Substantia nigra (tissue), 51 donors: ENCODE measurements at places on chromosomes 13 and 19.

GRCh38 chr19:39524495-39524894 lies 8.2 kb downstream of the EID2B start:
- DNase-seq, result no peak

- DNase-seq, result peak; percentile 73
Observed at GRCh38 chr19:44925114-44925891, 10.9 kb downstream of the APOC1 start.

DNA sequence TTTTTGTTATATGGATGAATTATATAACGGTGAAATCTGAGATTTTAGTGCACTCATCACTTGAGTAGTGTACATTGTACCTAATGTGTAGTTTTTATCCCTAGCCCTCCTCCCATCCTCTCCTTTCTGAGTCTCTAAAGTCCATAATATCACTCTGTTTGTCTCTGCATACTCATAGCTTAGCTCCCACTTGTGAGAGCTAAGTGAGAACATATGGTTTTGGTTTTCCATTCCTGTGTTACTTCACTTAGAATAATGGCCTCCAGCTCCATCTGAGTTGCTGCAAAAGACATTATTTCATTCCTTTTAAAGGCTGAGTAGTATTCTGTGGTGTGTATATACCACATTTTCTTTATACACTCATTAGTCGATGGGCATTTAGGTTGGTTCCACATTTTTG lies 94.0 kb downstream of the SLC10A2 start:
- no peak for DNase-seq

DNA sequence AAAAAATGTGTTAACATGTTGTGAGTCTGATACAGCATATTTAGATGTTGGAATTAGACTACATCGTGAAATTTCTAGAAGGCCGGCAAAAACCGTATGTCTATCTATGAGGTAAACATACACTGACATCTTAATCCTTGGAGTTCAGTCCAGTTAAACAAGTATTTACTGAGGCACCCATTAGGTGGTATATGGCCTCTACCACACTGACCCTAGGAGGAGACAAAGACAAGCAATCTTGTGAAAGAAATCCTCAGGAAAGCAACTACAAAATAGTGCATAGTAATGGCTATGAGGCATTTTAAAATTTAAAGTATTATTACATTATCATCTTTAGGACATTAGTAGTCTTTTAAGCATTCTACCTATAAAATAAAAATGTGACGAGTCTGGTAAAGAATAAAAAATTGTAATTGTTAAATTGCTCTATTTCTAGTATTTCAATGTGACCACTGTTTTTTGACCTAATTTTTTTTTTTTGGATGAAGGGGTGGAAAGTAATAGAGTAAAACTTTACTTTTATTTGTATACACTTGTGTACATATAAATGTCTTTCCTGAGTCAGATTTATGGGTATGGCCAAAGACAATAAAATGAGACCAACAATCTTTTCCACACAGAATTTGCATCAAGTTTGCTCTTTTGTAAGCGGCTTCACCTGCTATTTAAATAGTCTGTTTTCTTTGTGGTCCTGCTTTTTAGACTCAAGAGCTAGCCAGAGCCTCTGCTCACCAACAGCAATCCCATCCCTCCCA lies 50.5 kb downstream of the KATNAL1 start:
- no peak for DNase-seq

- DNase-seq, result no peak
Observed at GRCh38 chr19:19460761-19461265, 54.5 kb downstream of the TSSK6 start.

- DNase-seq, result no peak
Observed at GRCh38 chr19:55809381-55810058, 22.3 kb downstream of the NLRP11 start.

GRCh38 chr19:18978616-18979015 lies 37.6 kb upstream of the HOMER3 start:
- DNase-seq, result no peak

DNA sequence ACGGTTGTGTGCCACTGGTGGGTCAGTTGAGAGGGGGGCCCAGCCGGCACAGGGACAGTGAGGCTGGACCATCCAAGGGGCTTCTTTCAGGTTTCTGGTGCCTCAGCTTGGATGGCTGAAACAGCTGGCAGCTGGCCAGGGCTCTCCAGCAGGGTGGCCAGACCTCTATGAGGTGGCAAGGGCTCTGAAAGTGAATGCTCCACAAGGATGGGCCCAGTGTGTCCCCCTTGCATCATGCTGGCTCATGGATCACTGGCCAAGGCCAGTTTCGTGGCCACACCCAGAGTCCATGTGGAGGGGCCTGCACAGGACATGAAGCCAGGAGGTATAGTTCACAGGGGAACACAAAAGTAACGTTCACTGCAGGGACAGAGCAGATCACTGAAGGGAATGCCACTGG lies 49.6 kb downstream of the CDADC1 start:
- no peak for DNase-seq

DNA sequence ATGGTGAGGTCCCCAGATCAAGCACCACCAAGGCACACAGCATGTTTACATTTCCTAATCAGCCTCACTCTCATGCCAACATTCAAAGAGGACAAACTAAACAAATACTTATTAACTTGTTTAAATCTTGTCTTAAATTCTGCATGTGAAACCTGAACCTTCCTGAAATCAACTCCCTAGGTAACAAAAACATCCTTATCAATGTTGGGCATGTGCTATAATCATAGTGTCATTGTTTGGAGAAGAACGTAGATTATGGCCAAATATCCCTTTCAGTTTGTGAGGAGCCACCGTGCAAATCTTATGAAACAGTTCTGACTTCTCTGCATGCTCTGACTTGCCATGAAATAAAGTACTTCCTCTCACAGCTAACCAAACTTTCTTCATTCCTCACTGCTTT lies 123.8 kb downstream of the NDFIP2 start:
- no peak for DNase-seq

- DNase-seq, result no peak
Observed at GRCh38 chr19:18344582-18344950, 4.2 kb downstream of the PGPEP1 start.

DNA sequence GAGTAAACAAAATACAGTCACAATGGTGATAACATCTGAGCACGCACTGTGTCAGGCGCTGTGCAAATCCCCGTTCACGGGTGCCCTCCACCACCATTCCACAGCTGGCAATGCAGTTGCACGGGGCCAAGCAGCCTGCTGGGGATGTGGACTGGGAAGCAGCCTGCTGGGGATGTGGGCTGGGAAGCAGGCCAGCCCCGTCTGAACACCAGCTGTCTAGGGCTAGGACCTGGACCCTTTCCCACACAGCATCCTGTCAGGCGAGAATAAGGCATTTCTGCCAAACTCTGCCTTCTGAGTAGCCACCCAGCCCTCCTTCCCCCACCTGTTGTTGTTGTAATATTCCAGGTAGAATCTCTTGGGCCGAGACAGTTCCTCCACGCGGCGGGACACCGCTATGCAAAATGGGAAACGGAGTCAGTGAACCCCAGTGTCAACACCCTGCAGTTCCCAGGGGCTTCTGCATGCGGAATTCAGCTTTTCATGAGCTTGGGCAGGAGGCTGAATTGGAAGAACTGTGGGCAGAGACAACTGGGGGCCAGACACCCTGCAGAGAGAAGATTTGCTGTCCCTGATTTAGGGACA lies 27.8 kb upstream of the MIER2 start:
- DNase-seq, result peak; percentile 1

DNA sequence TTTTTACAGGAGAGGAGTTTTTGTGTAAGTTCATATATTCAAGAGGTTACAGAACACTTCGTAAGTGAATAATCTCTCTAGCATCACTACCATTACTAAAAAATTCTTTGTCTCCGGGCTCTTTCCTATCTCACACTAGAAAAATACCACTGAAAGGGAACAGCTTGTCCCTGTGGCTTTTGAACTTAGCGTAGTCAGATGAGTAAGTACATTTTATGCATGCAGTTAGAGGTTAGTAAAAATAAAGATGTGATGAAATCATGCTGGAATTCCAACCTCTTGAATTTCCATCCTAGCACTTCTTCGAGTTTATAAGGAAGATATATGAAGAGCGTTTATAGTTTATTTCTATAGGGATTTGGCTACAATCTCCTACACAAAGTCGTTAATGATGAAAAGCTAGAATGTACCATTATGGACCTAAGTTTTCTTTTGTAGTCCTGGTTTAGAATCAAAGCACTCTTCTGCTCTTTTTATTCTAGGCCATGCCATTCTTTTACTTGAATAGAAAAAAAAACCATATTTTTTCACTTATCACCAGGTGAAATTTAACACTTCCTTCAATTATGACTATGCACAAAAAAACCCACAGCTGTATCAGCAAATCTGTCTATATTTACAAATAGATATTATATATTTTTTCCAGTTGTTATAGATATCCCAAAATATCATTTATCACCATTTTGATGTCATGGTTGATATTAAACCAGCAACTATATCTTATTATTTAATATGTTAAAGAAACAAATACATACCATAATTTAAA lies 139.9 kb upstream of the PCDH9 start:
- DNase-seq, result no peak

- DNase-seq, result no peak
Observed at GRCh38 chr13:25881971-25882451, 169.8 kb downstream of the SHISA2 start.

DNA sequence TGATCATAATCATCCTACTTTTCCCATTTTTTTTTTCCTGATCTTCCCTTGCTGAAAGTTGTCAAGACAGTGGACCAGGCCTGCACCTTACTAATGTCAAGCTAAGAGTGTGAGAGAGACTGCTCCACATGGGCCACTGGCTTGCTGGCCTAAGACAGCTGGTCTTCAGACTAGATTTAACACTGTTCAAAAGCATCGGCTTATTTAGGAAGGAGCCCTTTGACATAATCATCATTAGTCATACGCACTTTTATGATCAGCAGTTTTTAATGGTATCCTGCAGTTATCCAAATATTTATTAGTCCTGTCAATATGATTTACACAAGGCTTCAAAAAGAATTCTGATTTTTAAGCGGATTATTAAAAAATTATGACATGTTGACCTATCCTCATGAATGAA lies 270.6 kb downstream of the DNAJC15 start:
- DNase-seq, result no peak

DNA sequence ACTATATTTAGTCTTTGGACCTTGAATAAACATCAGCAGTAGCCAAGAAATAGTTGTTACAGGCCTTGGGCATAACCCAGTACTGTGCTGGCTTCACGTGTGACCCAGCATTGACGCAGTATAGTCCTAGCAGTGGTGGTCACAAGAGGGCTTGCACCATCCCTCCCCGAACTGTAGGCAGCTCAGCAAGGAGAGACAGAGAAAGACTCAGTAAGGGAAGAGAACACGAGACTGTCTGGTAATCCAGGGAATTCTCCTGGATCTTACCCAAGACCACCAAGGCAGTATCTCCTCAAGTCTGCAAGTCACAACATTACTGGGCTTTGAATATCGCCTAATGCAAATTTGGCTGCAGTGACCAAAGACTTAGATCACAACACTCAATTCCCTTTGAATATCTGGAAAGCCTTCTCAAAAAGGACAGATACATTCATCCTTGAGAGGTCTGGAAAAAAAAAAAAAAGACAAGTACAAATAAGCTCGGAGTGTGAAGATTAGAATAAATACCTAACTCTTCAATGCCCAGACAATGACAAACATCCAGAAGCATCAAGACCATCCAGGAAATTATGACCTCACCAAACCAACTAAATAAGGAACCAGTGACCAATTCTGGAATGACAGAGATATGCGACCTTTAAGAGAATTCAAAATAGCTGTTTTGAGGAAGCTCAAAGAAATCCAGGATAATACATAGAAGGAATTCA lies 39.7 kb downstream of the CAB39L start:
- no peak for DNase-seq

- DNase-seq, result no peak
Observed at GRCh38 chr13:37595162-37595561, 3.4 kb downstream of the POSTN start.

GRCh38 chr19:36489920-36490415 lies 607 bp upstream of the ZNF566 start:
- no peak for DNase-seq

GRCh38 chr13:95403349-95404140 lies 102.3 kb upstream of the ABCC4 start:
- no peak for DNase-seq

- DNase-seq, result no peak
Observed at GRCh38 chr13:113080901-113081521, 24.6 kb upstream of the F7 start.

GRCh38 chr13:50320271-50320862 lies 305.1 kb downstream of the KCNRG start:
- DNase-seq, result no peak

GRCh38 chr13:52994865-52995264 lies 33.7 kb upstream of the OLFM4 start:
- no peak for DNase-seq

GRCh38 chr13:113654175-113654560 lies 3.8 kb downstream of the ATP4B start:
- no peak for DNase-seq

GRCh38 chr13:77697217-77698103 lies at the start of gene SLAIN1:
TSS of gene SLAIN1 (plus strand) at chr13:77697687. CDS start at chr13:77697914, 227 bp downstream.
- DNase-seq, result peak; percentile 93

- DNase-seq, result no peak
Observed at GRCh38 chr19:18804643-18805042, 13.5 kb upstream of the COMP start.

- no peak for DNase-seq
Observed at GRCh38 chr13:36088001-36088400, 43.2 kb downstream of the DCLK1 start.

DNA sequence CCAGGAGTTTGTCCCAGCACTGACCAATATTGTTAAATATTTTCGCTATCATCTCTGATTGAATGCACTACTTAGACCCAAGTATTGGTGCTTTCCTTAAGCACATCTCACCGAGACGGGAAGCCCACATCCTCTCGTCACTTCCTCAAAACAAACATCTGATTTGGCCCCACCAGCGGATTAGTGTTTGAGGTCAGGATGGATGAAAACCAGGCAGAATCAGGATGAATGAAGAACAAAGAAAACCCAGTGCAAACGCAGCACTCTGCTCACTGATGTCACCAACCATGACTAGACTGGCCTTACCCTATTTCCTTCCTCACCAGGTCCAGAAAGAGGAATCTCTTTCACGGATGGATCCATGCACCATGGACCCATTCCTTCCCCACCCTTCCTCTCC lies 6.0 kb downstream of the PLAUR start:
- DNase-seq, result no peak

DNA sequence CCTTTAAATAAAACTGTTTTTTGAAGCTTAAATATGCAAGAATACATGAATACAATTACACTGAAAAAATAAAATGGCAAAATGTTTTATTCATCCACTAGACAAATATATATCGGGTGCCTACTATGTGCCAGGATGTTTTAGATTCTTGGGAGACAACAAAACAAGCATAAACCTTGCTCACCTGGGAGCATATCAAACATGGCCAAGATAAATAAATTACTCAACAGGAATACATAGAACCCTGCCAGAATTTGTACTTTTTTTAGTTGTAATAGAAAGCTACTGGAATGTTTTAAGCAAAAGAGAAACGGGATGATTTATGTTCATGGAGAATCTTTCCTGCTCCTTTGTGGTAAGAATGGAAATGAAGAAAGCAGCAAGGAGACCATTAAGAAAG lies 2358.5 kb upstream of the PCDH20 start:
- no peak for DNase-seq

GRCh38 chr13:72145383-72145782 lies 278.4 kb upstream of the DACH1 start:
- no peak for DNase-seq
